ENCODE measurements at places on chromosomes 7 and 10. TPM values are rescaled to one million over a fixed set of nuclear protein-coding genes. Genes with fewer than 3 reads are reported as not detected.
A peak's percentile ranks its signal among the peaks of the same experiment; 100 is the strongest.

DNA sequence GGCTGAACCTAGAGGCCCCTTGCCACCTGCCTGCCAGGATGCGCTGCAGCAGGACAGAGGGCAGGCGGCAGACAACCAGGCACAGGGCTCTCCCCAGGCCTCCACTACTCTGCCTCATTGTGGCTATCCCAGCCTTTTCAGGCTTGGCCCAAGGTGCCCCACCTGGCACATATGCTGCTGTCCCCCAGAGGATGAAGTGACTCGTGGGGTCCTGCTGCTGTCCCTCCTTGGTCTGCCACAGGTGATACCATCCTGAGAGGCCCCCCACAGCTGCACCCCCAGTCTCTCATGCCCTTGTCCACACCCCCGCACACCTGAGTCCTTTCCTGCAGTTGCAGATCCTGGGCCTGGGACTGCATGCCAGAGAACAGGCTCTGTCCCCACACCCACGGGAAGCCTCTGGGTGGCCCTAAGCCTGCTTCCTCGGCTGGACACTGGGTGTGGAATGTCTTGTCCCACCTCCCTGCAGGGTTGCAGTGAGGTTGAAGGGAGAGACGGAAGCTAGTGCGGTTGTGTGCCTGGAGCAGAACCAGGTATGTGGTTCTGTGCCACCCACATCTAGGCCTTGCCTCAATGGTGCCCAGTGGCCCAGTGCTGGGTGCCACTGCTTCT lies 55.3 kb downstream of the RASGEF1A start:
- no peaks in the 10 kb centered on the region for H3K27me3 ChIP-seq
- no peaks in the 10 kb centered on the region for H3K36me3 ChIP-seq
- H3K27ac ChIP-seq = no peak overlapping the region
- H3K4me1 ChIP-seq = peaks cover 26% of the 10 kb centered on the region

GRCh38 chr10:59000162-59000825 lies 176.1 kb upstream of the PHYHIPL start:
- no peaks in the 10 kb centered on the region for H3K4me1 ChIP-seq
- no peaks in the 10 kb centered on the region for H3K36me3 ChIP-seq

DNA sequence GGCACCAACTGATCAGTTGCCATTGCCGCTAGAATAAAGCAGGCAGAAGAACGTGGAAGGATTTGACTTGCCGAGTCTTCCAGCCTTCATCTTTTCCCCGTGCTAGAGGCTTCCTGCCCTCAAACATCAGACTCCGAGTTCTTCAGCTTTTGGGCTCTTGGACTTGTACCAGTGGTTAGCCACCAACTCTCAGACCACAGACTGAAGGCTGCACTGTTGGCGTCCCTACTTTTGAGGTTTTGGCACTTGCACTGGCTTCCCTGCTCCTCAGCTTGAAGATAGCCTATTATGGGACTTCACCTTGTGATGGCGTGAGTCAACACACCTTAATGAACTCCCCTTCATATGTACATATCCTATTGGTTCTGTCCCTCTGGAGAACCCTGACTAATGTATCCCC lies 57.3 kb upstream of the KCND2 start:
- no peak overlapping the region for H3K27ac ChIP-seq
- DNase-seq = no peak
- no peaks in the 10 kb centered on the region for H3K4me1 ChIP-seq
- H3K4me3 ChIP-seq = no peak overlapping the region
- no peaks in the 10 kb centered on the region for H3K27me3 ChIP-seq

Gene GARIN1A
- total RNA-seq = 1.2 TPM

Gene CRYGN
- total RNA-seq = 0.74 TPM

GRCh38 chr7:157035979-157036378 lies 25.5 kb upstream of the MNX1 start:
- H3K27me3 ChIP-seq = no peaks in the 10 kb centered on the region
- DNase-seq = no peak
- H3K4me3 ChIP-seq = no peak overlapping the region
- peaks cover 3% of the 10 kb centered on the region for H3K4me1 ChIP-seq
- H3K27ac ChIP-seq = no peak overlapping the region

- peak overlapping the region; percentile 88 for H3K27ac ChIP-seq
- peaks cover 23% of the 10 kb centered on the region for H3K4me1 ChIP-seq
- no peak for DNase-seq
- H3K4me3 ChIP-seq = peak overlapping the region; percentile 95
- no peaks in the 10 kb centered on the region for H3K27me3 ChIP-seq
Measured at GRCh38 chr10:33333260-33334101, 986 bp downstream of the NRP1 start.

Measured in Panc1 (cell line).